ENCODE measurements at places on chromosomes 2 and 18. TPM values are rescaled to one million over a fixed set of nuclear protein-coding genes. Genes with fewer than 3 reads are reported as not detected.

ALPP gene
- 5.2 TPM for total RNA-seq

SCN3A gene
- total RNA-seq, result not detected

SCN9A gene
- 4.4 TPM for total RNA-seq

CCNYL1 gene
- 23.5 TPM for total RNA-seq

IL18RAP gene
- not detected for total RNA-seq

OR6B2 gene
- not detected for total RNA-seq

EIF2B4 gene
- total RNA-seq, result 61.0 TPM

FBLN7 gene
- total RNA-seq, result 0.58 TPM

MOGAT1 gene
- total RNA-seq, result not detected

GNAL gene
- total RNA-seq, result 6.0 TPM

NEUROD1 gene
- total RNA-seq, result not detected

CNDP1 gene
- total RNA-seq, result not detected

TUBA4B gene
- total RNA-seq, result 0.28 TPM

PIEZO2 gene
- total RNA-seq, result 0.47 TPM

PCARE gene
- not detected for total RNA-seq

WDR43 gene
- 94.4 TPM for total RNA-seq

NCKAP5 gene
- 0.90 TPM for total RNA-seq

SLC40A1 gene
- total RNA-seq, result 1.8 TPM

HOXD10 gene
- total RNA-seq, result 5.4 TPM

APOB gene
- total RNA-seq, result not detected

LRP1B gene
- total RNA-seq, result not detected

RGPD4 gene
- not detected for total RNA-seq

CACNB4 gene
- 0.08 TPM for total RNA-seq

LCT gene
- 0.05 TPM for total RNA-seq

CD28 gene
- total RNA-seq, result not detected

RAB11FIP5 gene
- total RNA-seq, result 36.1 TPM

STPG4 gene
- total RNA-seq, result not detected

SNTG2 gene
- total RNA-seq, result not detected
